Subcutaneous preadipocyte (primary cell): ENCODE measurements at places on chromosomes 12 and 14. TPM values are rescaled to one million over a fixed set of nuclear protein-coding genes. Genes with fewer than 3 reads are reported as not detected.

ENO2 gene
- total RNA-seq, result 6.6 and 9.0 TPM in 2 replicates

CHGA gene
- total RNA-seq, result not detected in 2 replicates

PMCH gene
- total RNA-seq, result not detected in 2 replicates

ZDHHC22 gene
- not detected in 2 replicates for total RNA-seq

ABHD12B gene
- not detected in 2 replicates for total RNA-seq

SYT10 gene
- not detected in 2 replicates for total RNA-seq

LALBA gene
- not detected in 2 replicates for total RNA-seq

FIGNL2 gene
- total RNA-seq, result under 0.01 TPM in 1 of 2 replicates, not detected in the other

DYRK2 gene
- 16.2 and 28.9 TPM in 2 replicates for total RNA-seq
